ENCODE measurements at places on chromosomes 2 and 18.

GRCh38 chr18:58541146-58541788 is 87.6 kb downstream of the ALPK2 start:
- no peaks in the 10 kb centered on the region for H3K27me3 ChIP-seq
- H3K27ac ChIP-seq, result peak overlapping the region; percentile 90
- no peak overlapping the region for H3K4me3 ChIP-seq
- peaks cover 28% of the 10 kb centered on the region for H3K4me1 ChIP-seq
- DNase-seq, result peak; percentile 52

DNA sequence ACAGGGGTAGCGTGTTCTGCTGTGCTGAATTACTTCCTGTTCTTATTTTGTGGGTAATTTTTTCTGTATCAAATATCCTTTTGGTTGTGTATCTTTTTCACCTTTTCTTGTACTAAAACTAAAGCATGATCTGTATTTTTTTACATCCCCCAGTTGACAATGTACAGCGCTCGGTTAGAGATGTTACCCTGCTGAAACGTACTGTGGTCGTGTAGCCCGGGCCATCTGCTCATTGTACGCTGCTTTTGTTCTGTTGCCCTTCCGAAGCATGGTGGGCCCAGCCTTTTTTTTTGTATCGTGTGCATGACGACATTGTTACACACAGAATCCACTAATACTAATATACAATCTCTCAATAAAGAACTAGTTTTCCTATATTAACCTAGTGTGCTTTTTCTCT is 233.1 kb downstream of the HAUS1 start:
- H3K27ac ChIP-seq, result no peak overlapping the region
- no peak overlapping the region for H3K4me3 ChIP-seq
- no peaks in the 10 kb centered on the region for H3K27me3 ChIP-seq
- 0 out of 2 replicates have a peak, but pooled peaks cover 2% of the 10 kb centered on the region for H3K36me3 ChIP-seq
- DNase-seq, result no peak
- peaks cover 15% of the 10 kb centered on the region for H3K4me1 ChIP-seq

DNA sequence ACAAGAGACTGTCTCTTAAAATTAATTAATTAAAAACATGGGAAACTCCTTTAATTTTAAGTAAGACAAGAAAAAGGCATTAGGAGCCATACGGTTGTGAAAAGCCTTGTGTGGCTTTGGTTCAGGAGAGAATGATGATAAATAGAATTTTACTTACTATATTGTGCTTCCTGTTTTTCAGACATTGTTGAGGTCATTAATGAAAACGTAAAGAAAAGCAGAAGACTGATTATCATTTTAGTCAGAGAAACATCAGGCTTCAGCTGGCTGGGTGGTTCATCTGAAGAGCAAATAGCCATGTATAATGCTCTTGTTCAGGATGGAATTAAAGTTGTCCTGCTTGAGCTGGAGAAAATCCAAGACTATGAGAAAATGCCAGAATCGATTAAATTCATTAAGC is 10.7 kb upstream of the IL1RL2 start:
- H3K27ac ChIP-seq, result no peak overlapping the region
- no peak overlapping the region for H3K4me3 ChIP-seq
- no peaks in the 10 kb centered on the region for H3K4me1 ChIP-seq
- H3K36me3 ChIP-seq, result peaks cover 27% of the 10 kb centered on the region
- no peak for DNase-seq

DNA sequence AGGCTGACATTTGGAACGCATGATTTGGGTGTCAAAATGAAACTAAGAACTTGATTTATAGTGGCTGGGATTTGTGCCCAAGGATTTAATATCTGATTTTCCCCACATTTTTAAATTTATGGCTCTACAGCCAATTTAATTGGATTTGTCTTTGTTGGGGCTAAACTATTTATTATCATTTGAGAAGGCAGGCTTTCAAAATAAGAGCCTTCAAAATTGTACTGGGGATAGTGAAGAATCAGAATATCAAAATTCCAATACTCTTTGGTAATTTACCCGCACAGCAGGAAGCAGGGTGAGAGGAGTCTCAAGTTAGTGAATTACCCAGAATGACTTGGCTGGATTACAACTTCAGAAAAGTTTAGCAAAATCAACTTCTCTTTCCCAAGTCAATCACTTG is 278.1 kb downstream of the LRATD1 start:
- no peaks in the 10 kb centered on the region for H3K4me1 ChIP-seq
- H3K4me3 ChIP-seq, result no peak overlapping the region
- no peak overlapping the region for H3K27ac ChIP-seq
- no peak for DNase-seq

DNA sequence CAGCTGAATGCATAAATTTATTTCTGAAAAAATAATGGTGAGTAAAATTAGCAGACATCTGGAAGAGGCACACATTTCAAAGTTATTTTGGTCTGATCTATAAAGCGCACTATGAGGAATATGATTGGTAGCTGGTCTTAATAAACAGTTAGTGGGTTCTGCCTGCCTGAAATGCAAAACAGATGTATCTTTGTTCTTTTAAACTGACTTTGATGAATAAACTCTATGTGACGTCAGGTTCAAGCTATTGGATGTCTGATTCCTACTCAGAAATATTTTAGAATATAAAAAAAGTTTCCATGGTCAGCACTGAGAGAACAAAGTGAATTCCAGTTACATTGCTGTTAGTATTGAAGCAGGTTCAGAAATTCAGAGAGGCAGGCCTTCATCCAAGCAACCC is 136.4 kb downstream of the TPGS2 start:
- DNase-seq, result no peak
- H3K4me3 ChIP-seq, result no peak overlapping the region
- H3K36me3 ChIP-seq, result no peaks in the 10 kb centered on the region
- H3K27me3 ChIP-seq, result no peaks in the 10 kb centered on the region
- H3K4me1 ChIP-seq, result no peaks in the 10 kb centered on the region

GRCh38 chr18:3830604-3831003 is 380.6 kb downstream of the TGIF1 start:
- H3K36me3 ChIP-seq, result no peaks in the 10 kb centered on the region
- H3K4me3 ChIP-seq, result no peak overlapping the region
- peaks cover 3% of the 10 kb centered on the region for H3K27me3 ChIP-seq
- DNase-seq, result no peak
- H3K27ac ChIP-seq, result no peak overlapping the region
- H3K4me1 ChIP-seq, result no peaks in the 10 kb centered on the region

DNA sequence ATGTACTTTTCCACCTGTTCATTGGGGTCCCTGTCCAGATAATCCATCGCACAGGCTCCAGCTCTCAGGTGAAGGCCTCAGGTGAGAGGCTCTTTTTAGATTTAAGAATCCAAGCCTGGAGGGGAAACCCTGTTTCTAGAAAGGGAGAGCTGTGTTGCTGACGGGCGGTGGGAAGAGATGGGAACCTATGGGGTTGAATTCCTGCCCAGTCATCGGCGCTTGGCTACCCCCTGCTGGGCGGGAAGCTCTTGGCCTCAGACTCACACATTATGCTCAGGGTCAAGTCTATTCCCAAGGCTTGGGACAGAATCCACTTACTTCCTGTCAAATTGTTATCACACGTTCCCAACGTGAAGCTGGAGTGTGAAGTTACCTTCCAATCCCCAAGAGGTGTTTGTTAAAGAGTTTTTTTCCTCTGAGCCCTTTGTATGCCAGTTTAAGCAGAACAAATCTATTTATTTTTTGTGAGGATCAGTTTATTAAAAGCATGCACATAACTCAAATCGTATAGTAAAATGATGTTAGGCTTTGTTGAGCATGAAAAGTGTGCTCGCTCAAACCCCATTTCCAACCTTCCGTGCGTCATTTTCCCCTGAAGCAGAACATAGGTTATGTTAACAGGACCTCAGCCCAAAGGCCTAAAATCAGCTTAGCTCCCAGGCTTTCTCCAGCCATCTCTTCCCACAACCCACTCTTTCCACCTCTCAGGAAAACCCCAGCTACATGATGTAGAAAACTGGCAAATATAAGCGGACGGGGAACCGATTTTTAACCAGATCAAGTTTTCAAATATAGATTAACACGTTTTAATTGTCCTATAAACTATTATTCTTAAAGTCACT is 181.7 kb upstream of the ETAA1 start:
- no peaks in the 10 kb centered on the region for H3K27me3 ChIP-seq
- no peak overlapping the region for H3K4me3 ChIP-seq
- H3K27ac ChIP-seq, result no peak overlapping the region
- peak; percentile 10 for DNase-seq

DNA sequence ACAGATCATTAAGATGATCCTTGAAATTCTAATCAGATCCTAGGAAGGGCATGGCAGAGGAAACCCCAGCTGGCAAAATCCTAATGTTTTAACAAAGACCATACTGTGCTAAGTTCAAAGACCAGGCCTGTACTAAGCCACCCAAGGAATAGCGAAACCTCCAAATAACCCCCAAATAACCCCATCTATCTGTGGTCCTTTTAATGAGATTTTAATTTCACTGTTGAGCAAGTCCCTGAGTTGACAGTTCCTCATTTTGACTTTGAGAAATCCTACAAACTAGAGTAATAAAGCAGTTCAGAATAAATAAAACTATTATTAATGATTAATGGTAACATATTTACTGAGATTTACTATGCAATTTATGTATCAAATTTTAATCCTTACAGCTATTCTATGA is 259.8 kb downstream of the STK39 start:
- H3K27me3 ChIP-seq, result no peaks in the 10 kb centered on the region
- DNase-seq, result no peak
- no peak overlapping the region for H3K4me3 ChIP-seq
- no peaks in the 10 kb centered on the region for H3K36me3 ChIP-seq
- no peak overlapping the region for H3K27ac ChIP-seq
- no peaks in the 10 kb centered on the region for H3K4me1 ChIP-seq

- no peak overlapping the region for H3K4me3 ChIP-seq
- H3K27me3 ChIP-seq, result no peaks in the 10 kb centered on the region
- no peak overlapping the region for H3K27ac ChIP-seq
- no peak for DNase-seq
- H3K36me3 ChIP-seq, result peaks cover 15% of the 10 kb centered on the region
These were observed 1.7 kb downstream of the CYP1B1 start for GRCh38 chr2:38074058-38074763.

DNA sequence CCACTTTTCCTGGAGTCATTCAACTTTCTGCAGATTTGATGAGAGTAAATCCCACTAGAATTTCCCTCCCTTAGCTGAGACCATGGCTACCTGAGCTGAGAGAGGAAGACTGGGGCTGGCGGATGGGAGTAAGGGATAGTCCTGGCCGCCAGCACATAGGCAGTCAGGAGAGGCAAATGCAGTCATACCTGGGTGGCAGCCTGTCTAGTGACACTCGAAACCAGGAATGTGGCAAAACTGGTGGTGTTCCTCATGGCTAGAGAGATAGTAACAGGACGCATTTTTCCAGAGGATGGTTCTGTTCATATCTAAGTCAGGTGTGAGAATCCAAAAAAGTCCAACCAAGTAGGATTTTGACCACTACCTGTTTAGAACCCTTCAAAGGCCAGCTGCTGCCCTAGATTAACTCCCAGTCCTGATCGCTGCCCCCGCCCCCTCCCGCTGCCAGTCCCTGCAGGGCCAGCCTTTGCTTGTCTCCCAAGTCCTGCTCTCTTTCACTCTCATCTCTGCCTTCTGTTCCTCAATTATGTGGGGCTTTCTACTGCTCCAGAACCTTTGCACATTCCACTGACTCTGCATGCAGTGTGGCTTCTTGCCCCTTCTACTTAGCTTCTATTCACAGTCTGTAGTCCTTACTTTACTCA is 17.4 kb upstream of the SCG2 start:
- H3K36me3 ChIP-seq, result no peaks in the 10 kb centered on the region
- H3K4me1 ChIP-seq, result no peaks in the 10 kb centered on the region
- H3K27ac ChIP-seq, result no peak overlapping the region
- H3K27me3 ChIP-seq, result no peaks in the 10 kb centered on the region

DNA sequence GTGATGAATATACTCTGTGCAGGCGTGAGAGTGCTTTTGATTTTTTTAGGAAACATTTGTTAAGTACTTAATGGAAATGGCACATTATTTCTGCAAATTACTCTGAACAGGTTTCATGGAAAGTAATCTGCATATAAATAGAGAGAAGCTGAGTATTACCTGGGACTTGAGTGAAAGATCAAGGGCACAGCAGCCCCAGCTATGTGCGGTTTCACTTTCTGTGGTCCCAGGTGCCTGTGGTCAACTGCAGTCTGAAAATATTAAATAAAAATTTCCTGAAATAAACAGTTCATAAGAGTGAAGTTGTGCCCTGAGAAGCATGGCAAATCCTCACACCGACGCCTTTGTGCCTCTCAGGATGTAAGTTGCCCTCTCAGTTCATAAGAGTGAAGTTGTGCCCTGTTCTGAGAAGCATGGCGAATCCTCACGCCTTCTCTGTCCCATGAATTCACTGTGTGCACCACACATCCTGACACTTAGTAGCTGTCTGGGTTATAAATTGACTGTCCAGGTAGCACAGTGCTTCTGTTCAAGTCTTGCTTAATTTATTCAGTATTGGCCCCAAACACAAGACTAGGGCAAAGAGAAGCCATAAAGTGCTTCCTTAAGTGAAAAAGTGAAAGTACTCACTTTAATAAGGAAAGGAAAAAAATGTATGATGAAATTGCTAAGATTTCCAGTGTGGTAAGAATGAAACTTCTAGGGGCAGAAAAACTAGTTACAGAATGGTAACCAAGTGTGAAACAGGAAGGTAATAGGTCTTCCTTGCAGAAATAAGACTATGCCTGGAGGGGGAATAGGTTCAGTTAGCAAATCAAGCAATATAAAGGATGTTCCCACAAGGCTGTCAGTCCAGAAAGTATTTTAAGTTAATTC is 4.3 kb upstream of the SNTG2 start:
- no peaks in the 10 kb centered on the region for H3K36me3 ChIP-seq
- no peaks in the 10 kb centered on the region for H3K27me3 ChIP-seq
- no peak overlapping the region for H3K27ac ChIP-seq

GRCh38 chr2:102975996-102976975 is 214.5 kb downstream of the TMEM182 start:
- no peaks in the 10 kb centered on the region for H3K4me1 ChIP-seq
- no peaks in the 10 kb centered on the region for H3K36me3 ChIP-seq
- H3K4me3 ChIP-seq, result no peak overlapping the region
- DNase-seq, result no peak
- H3K27me3 ChIP-seq, result no peaks in the 10 kb centered on the region
- no peak overlapping the region for H3K27ac ChIP-seq

GRCh38 chr2:224401641-224402342 is at the start of gene FAM124B:
Gene FAM124B (minus strand): TSS chr2:224402107. CDS start chr2:224401768, 339 bp downstream.
- H3K36me3 ChIP-seq, result no peaks in the 10 kb centered on the region
- no peak within 1 kb of the TSS for H3K27ac ChIP-seq
- H3K4me3 ChIP-seq, result no peak within 1 kb of the TSS
- H3K4me1 ChIP-seq, result 0 out of 2 replicates have a peak, but pooled peaks cover 3% of the 10 kb centered on the region
- no peaks in the 10 kb centered on the region for H3K27me3 ChIP-seq

GRCh38 chr18:27645929-27646328 is 460.8 kb upstream of the CHST9 start:
- DNase-seq, result no peak
- H3K36me3 ChIP-seq, result no peaks in the 10 kb centered on the region
- H3K4me1 ChIP-seq, result no peaks in the 10 kb centered on the region
- H3K27ac ChIP-seq, result no peak overlapping the region

DNA sequence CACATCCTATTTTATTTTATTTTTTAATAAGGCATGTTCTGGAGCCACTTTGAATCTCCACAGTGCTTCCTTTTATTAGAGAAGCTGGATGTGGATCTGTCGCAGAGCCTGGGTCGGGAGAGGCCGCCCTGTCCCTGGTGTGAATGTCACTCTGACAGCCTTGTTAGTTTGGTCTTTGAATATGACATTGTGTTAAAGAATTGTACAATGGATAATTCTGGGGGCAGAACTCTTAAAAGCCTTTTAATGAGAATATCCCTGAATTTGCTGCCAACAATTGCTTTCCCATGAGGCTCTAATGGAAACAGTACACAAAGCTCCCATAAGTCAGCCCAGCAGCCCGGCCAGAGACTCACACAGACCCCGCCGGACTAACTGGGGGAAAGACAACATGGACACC is 82.4 kb downstream of the MTCL1 start:
- no peak for DNase-seq
- no peaks in the 10 kb centered on the region for H3K27me3 ChIP-seq
- H3K27ac ChIP-seq, result no peak overlapping the region
- peaks cover 60% of the 10 kb centered on the region for H3K36me3 ChIP-seq
- H3K4me1 ChIP-seq, result peaks cover 8% of the 10 kb centered on the region

All from SJSA1 (cell line).